ENCODE measurements at places on chromosomes 12 and 14.

- DNase-seq = no peak
These were observed 5.6 kb downstream of the CABP1 start for GRCh38 chr12:120646044-120646443.

DNA sequence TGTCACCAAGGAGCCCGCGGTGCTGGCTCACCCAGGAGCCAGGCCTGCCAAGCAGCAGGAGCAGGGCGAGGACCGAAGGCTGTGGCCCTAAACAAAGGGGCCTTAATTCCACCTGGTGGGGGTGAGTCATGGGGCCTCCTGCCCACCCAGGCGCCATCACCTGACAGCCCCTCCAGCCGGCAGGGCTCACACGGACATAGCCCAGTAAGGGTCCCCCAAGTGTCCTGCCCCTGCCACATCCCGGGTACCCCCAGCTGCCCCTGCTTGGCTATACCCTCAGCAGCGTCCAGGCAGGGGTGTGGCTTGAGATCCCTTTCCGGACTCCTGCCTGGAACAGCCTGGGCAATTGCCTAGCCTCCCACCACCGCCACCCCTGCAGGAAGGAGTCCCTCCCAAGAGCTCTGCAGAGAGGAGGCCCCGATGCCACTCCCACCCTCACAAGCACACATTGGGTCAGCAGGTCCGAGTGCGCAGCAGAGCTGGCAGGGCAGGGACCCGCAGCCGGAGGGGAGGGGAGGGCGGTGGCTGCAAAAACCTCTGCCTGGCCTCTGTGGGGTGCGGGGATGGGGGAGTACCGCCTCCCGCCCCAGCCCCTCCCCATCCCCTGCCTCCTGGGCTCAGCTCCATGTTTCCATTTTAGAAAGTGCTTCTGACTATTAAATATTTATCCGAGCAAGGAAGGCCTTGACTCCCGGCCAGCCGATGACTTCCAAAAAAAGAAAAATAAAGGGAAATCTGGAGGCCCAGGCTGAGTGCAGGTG is 4.6 kb downstream of the AHNAK2 start:
- DNase-seq = peak; percentile 59

DNA sequence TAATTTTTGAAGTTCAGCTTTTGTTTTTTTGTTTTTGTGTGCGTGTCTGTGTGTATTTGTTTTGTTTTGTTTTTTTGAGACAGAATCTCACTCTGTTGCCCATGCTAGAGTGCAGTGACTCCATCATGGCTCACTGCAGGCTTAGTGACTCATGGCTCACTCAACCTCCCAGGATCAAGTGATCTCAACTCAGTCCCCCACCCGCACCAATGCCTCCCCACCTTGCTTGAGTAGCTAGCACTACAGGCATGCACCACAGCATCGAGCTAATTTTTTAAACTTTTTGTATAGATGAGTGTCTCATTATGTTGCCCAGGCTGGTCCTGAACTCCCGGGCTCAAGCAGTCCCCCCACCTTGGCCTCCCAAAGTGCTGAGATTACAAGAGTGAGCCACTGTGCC is 981.4 kb downstream of the BCL11B start:
- no peak for DNase-seq

DNA sequence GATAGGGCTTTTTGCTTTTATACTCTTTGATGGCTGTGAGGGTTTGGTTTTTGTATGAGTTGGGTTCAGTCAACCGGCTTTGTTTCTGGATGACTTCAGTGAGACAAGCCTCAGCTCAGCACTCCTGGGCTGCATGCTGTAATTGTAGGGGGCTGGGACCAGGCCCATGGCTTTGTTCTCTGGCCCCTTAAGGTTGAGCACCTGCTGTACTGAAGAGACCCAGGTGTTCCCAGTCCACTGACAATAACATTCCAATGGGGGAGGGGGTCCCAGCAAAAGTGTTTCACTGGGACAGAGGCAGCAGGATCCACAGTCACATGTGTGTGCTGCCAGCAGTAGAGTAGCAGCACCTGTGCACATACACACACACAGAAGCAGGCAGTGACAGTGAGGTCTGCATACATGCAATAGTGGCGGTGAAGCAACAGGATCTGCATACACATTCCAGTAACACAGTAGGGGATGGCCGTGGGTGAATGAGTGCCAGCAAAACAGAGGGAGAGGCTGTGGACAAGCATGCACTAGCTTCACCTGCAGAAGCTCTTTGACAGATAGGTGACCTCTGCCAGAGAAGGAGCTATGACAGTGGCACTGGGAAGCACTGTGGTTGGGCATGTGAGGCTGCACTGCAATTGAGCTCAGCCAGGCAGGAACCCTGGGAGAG is 240.4 kb downstream of the ASCL1 start:
- no peak for DNase-seq

DNA sequence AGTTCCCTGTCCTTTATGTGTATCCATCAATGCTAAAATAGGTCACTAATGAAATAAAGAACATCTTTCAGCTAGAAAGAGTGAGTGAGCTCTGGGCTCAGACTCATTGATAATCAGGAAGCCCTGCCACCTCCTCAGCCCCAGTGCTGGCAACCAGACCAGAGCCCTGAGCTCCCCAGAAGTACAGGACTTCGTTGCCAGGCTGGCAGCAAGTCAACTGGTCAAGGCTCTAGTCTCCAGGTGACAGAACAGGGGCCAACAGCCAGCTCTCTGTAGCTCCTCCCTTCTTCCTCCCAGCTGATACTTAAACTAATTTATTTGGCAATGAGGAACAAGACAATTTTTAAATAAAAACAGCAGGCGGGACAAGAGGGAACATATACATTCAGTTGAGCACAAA is 145.3 kb downstream of the EGLN3 start:
- no peak for DNase-seq

DNA sequence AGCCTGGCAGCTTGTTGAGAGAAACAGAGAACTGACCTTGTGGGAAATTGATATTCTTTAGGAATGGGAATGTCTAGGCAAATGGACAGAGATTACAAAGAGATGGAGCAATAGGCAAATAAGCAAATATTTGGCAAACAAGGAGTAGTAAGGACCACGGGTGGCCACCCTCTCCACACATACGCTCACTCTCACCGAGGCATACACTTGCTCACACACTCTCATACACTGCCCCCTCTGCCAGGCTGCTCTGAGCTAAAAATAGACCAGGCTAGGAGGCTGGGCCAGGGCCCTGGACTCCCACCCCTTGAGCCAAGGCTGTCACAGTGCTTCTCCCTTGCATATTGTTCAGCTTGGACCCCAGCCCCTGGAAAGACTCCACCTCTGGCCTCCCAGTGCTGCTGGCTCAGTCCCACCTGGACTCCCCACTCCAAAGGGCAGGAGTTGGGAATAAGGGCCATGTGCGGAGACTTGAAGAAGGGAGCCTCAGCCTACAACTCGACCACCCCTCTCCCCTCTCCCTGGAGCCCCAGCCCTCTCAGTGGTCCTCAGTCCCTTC is 1.1 kb downstream of the PPP1R1A start:
- no peak for DNase-seq

GRCh38 chr12:18323159-18323558 is 61.8 kb downstream of the PIK3C2G start:
- no peak for DNase-seq

DNA sequence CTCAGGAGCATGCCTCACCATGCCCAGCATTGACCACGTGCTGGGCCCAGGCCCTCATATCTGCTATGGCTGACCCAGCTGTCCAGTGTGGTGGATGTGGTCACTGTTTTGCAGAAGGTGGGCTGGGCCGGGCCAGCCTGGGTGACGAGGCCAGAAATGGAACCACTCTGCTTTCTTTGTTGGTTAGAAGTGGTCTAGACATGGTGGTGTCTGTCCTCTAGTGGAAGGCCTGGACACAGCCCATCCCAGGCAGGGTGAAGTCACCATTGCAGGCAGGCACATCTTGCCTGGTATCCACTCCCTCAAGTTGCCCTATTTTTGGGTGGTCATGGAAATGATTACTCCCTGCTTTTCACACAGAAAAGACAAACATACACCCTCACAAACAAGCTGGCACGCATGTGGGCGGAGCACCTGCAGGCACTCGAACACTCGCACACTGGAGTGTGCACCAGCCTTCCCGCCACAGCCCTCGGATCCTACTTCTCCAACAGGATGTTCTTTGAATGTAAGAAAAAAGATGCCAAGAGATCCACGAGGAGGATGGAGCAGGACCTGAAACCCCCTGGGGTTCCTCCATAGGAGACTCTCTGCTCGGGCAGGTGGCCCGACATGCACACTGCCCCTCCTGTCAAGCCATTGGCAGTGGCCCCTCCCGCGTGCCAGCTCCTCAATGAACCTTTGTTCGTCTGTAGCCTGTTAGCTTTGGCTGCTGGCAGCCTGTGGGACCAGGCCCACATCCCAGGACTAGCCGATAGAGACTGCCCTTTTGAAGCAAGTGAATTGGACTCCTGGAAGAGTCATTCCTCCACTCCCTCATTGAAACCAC is 38.4 kb downstream of the MLXIP start:
- DNase-seq = no peak

DNA sequence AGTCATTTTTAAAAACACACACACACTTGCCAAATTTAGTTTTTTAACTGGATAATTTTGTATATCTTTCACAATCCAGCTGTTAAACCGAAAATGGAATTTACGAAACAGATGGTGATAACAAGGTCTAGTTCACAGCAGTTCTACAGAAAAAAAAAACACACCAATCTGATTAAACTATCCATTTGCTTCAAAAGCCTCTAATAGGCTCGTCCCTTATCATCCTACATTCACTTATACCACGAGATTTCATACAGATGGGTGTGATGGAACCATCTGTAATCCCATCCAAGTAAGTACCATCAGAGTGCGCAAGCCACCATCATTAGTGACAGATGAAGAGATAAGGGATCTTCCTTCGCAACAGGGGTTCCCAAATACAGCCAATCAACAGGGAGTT is 20.1 kb downstream of the GCH1 start:
- peak; percentile 42 for DNase-seq

DNA sequence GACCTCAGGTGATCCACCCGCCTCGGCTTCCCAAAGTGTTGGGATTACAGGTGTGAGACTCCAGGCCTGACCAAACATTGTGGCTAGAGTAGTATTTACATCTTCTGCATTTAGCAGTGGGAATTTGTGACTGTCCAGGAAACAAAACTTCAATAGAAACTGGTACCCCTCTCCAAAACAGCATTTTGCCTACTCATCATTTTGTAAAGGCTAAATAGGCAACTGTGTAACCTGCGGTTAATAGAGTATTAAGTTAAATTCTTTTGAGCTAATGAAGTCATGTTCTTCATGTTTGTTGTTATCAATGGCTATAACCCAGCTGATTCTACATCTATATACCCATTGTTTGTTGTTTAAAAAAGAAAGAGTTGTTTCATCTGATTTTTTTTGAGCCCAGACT is 8.1 kb downstream of the CMAS start:
- DNase-seq = no peak

DNA sequence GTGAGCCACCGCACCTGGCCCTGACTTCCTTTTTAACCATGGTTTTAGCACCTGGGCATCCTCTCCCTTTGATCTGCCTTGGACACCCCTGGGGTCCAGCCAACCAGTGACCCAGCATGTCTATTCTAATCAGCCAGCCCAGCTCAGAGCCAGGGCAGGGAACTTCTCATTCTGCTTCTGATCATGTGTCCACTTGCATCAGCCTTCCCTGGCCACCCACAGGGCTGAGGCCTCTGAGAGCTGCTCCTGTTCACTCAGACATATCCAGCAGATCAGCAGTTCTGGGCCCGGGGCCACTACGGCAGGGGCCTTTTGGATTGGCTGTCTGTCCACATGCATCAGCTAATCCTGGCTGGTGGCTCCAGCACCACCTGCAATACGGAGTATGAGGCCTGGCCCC is 117.9 kb upstream of the MAP1LC3B2 start:
- DNase-seq = peak; percentile 44

- DNase-seq = no peak
These were observed 226.4 kb downstream of the ANO2 start for GRCh38 chr12:5718680-5719079.

- DNase-seq = no peak
These were observed 112.7 kb upstream of the FUT8 start for GRCh38 chr14:65299826-65300225.

- DNase-seq = no peak
These were observed 341.4 kb downstream of the BMP4 start for GRCh38 chr14:53615252-53615651.

DNA sequence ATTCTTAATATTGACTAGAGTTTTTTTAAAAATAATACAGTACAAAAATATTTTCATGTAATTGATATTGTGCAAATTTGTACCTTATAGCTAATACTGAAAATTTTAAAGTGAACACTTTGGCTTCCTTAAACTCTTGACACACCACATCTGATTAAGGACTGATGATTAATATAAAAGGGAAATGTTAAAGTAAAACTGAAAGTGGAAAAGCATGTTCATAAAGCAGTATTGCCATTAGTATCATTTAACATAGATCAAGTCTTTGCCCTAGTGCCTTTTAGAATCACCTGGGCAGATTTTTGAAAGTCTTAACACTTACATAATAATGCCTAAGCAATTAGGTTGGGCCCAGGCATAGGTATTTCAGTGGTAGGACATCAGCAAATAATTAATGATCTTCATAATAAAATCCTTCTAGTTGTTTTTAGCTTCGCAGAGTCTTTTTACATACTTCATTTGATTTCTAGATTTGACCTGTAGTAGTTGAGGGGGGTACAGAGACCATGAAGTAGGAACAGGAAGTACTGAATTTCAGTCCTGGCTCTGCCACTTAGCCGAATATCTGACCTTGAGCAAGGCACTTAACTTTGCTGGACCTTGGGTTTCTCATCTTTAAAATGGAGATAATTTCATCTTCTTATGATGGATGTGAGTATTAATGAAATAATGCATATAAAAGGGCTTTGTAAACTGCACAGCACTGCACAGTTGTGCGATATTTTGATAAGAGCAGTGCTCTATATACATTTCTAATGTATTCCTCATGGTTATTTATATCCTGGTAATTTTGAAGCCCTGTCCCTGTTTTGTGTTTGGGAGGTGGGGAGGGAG is 43.7 kb downstream of the MARK3 start:
- DNase-seq = no peak

DNA sequence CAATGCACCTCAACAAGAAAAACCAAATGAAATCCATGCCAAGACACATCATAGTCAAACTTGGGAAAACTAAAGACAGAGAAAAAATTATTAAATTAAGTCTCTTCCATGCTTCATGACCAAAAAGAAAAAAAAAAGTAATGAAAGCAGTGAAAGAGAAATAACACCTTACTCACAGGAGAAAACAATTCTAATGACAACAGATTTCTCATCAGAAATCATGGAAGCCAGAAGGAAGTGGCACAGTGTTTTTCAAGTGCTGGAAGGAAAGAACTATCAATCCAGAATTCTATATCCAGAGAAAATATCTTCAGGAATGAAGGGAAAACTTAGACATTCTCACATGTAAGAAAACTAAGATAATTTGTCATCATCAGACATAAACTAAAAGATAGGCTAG is 71.1 kb upstream of the NUDT4 start:
- no peak for DNase-seq

GRCh38 chr12:130299574-130299973 is 38.1 kb upstream of the PIWIL1 start:
- DNase-seq = no peak

- no peak for DNase-seq
These were observed 14.1 kb upstream of the CISTR start for GRCh38 chr12:53765891-53766290.

DNA sequence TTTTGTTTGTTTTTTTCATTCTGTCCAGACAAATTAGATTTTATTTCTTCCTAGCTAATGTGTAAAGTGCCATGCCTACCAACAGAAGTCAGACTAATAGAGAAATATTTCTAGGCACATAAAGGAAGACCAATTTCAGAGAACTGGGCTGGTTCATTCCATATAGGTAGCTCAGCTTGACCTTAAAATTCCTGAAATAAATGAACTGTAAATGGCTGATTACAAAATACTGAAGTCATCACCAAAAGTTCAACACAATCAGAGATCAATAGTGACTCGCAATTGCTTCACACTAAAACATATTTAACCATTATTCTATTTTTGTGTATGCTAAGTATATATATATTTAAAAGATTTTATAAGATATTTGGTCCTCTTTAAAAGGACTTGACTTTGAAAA is 34.2 kb downstream of the PTPRB start:
- DNase-seq = no peak

Data from left lung (tissue), 14 donors.